Karpas-422 (cell line): ENCODE measurements at places on chromosomes 11 and 22. TPM values are rescaled to one million over a fixed set of nuclear protein-coding genes. Genes with fewer than 3 reads are reported as not detected.

Gene MYOD1
- total RNA-seq, result not detected in 2 replicates

Gene OR51E1
- total RNA-seq, result not detected in 2 replicates

Gene MYO7A
- not detected in 2 replicates for total RNA-seq

Gene LYVE1
- total RNA-seq, result not detected in 2 replicates

Gene OR51B5
- 0.60 TPM in 1 of 2 replicates, not detected in the other for total RNA-seq

Gene TCN2
- 0.18 and 0.93 TPM in 2 replicates for total RNA-seq

Gene CDC42EP2
- 0.43 and 2.6 TPM in 2 replicates for total RNA-seq

Gene PANX3
- total RNA-seq, result not detected in 2 replicates

Gene SCUBE2
- 6.8 TPM in 1 of 2 replicates, not detected in the other for total RNA-seq

Gene MYO18B
- total RNA-seq, result not detected in 2 replicates

Gene FBLN1
- total RNA-seq, result not detected in 2 replicates

Gene LRRC74B
- total RNA-seq, result not detected in 2 replicates

Gene MIAT
- total RNA-seq, result 1.5 and 2.6 TPM in 2 replicates

Gene PARVG
- total RNA-seq, result 6.3 and 6.7 TPM in 2 replicates
